Neural crest cell (in vitro differentiated cells): ENCODE measurements at places on chromosomes 5 and 9. TPM values are rescaled to one million over a fixed set of nuclear protein-coding genes. Genes with fewer than 3 reads are reported as not detected.

The CARD9 gene
- total RNA-seq: 1.3 and 1.4 TPM in 2 replicates

- no peaks in the 10 kb centered on the region for H3K36me3 ChIP-seq
- no peak for DNase-seq
- H3K4me1 ChIP-seq: peaks cover 5% of the 10 kb centered on the region
Observed at GRCh38 chr9:127095411-127095810, 27.0 kb downstream of the ANGPTL2 start.

The TLR4 gene
- 1.3 and 2.2 TPM in 2 replicates for total RNA-seq

DNA sequence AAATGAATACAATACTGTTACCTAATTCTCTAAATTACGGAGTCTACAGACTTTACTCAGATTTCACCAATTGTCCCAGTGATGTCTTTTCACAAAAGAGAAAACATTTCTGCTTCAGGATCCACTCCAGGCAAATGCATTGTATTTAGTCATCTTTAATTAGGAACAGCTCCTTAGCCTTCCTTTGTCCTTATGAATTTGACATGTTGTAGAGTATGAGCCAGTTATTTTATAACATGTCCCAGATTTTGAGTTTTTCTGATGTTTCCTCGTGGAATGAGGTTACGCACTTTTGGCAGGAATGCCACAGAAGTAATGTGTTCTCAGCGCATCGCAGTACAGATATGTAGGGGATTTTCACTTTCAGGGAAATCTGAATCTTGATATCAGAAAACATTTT is 10.5 kb downstream of the HABP4 start:
- no peak overlapping the region for H3K4me3 ChIP-seq
- DNase-seq: no peak
- H3K4me1 ChIP-seq: peaks cover 8% of the 10 kb centered on the region
- H3K27me3 ChIP-seq: no peaks in the 10 kb centered on the region

DNA sequence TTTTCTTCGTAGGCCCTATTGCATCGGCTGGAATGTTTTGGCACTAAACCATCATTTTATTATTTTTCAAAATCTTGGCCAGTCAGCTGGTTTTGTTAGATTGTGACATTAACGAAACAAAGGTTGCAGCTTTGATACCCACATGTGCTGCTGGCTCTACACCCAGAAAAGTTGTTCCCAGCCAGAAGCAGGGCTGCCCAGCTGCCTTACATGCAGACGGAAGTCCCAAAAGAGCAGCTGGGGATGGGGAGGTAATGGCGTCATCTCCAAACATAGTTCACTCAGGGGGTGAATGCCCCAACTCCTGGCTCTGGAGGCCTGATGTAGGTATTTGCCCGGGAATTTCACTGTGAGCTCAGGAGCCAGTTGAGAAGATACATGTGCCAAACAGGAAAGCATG is 23.3 kb downstream of the TMEM171 start:
- no peaks in the 10 kb centered on the region for H3K4me1 ChIP-seq
- no peaks in the 10 kb centered on the region for H3K36me3 ChIP-seq
- no peak overlapping the region for H3K4me3 ChIP-seq
- DNase-seq: no peak
- no peak overlapping the region for H3K27ac ChIP-seq
- no peaks in the 10 kb centered on the region for H3K27me3 ChIP-seq

The SFXN1 gene
- total RNA-seq: 103 TPM in 2 replicates
